ENCODE measurements at places on chromosomes 4 and X. TPM values are rescaled to one million over a fixed set of nuclear protein-coding genes. Genes with fewer than 3 reads are reported as not detected.

Gene SLC6A14
- not detected for total RNA-seq

GRCh38 chrX:56125946-56126345, 106.2 kb upstream of the KLF8 start:
- no peak overlapping the region for H3K4me3 ChIP-seq
- H3K27ac ChIP-seq = no peak overlapping the region
- no peaks in the 10 kb centered on the region for H3K27me3 ChIP-seq
- no peak for DNase-seq

- no peaks in the 10 kb centered on the region for H3K4me1 ChIP-seq
- no peaks in the 10 kb centered on the region for H3K27me3 ChIP-seq
- no peak overlapping the region for H3K27ac ChIP-seq
- no peaks in the 10 kb centered on the region for H3K36me3 ChIP-seq
These were observed 23.8 kb downstream of the ENPP6 start for GRCh38 chr4:184193556-184194525.

- DNase-seq = no peak
- no peaks in the 10 kb centered on the region for H3K27me3 ChIP-seq
- H3K4me1 ChIP-seq = no peaks in the 10 kb centered on the region
- H3K27ac ChIP-seq = no peak overlapping the region
- H3K36me3 ChIP-seq = no peaks in the 10 kb centered on the region
These were observed 58.0 kb downstream of the COL4A6 start for GRCh38 chrX:108380222-108380621.

Gene WNK3
- 0.30 TPM for total RNA-seq

GRCh38 chrX:7170898-7171297, 22.9 kb upstream of the PUDP start:
- no peaks in the 10 kb centered on the region for H3K4me1 ChIP-seq
- no peak for DNase-seq

GRCh38 chr4:47187608-47188007, 156.2 kb downstream of the GABRB1 start:
- H3K27ac ChIP-seq = no peak overlapping the region
- H3K4me3 ChIP-seq = no peak overlapping the region

- no peak overlapping the region for H3K27ac ChIP-seq
- H3K4me1 ChIP-seq = peaks cover 3% of the 10 kb centered on the region
- H3K4me3 ChIP-seq = no peak overlapping the region
- no peaks in the 10 kb centered on the region for H3K36me3 ChIP-seq
- no peak for DNase-seq
These were observed 27.1 kb downstream of the PDLIM3 start for GRCh38 chr4:185508181-185508580.

Gene CXCL6
- total RNA-seq = not detected

GRCh38 chr4:3223956-3224748, 24.8 kb upstream of the MSANTD1 start:
- no peak overlapping the region for H3K4me3 ChIP-seq
- H3K27me3 ChIP-seq = no peaks in the 10 kb centered on the region
- peaks cover 88% of the 10 kb centered on the region for H3K36me3 ChIP-seq
- DNase-seq = no peak

Gene SMR3B
- total RNA-seq = not detected

Gene ART3
- total RNA-seq = 52.4 TPM

GRCh38 chr4:99504804-99505502, 5.9 kb upstream of the C4orf17 start:
- no peaks in the 10 kb centered on the region for H3K27me3 ChIP-seq
- no peak overlapping the region for H3K4me3 ChIP-seq

Gene TLR2
- 1.4 TPM for total RNA-seq

Gene COL4A6
- total RNA-seq = 10.2 TPM

Gene LRCH2
- 0.82 TPM for total RNA-seq

DNA sequence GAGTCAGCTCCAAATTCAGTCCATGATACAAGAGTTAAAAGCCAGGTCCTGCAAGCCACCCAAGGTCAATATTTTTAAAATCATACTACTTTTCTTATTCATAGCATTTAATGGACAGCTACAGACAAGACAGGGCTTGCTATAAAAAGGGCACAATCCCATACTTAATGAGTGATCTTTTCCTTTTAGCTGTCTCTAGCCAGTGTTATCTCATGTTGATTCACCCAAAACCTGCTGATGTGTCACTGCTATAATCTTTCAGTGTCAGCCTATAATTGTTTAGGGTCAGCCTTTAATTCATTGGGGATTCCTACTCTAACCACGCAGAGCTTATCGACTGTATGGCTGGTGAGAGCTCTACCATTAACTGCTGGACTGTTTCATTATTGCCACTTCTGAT, 51.2 kb upstream of the HCCS start:
- H3K36me3 ChIP-seq = no peaks in the 10 kb centered on the region
- no peak for DNase-seq
- H3K27ac ChIP-seq = no peak overlapping the region
- H3K27me3 ChIP-seq = no peaks in the 10 kb centered on the region
- H3K4me3 ChIP-seq = no peak overlapping the region

GRCh38 chrX:130981836-130982235, 76.3 kb upstream of the ARHGAP36 start:
- no peaks in the 10 kb centered on the region for H3K36me3 ChIP-seq
- DNase-seq = no peak
- H3K27ac ChIP-seq = no peak overlapping the region

DNA sequence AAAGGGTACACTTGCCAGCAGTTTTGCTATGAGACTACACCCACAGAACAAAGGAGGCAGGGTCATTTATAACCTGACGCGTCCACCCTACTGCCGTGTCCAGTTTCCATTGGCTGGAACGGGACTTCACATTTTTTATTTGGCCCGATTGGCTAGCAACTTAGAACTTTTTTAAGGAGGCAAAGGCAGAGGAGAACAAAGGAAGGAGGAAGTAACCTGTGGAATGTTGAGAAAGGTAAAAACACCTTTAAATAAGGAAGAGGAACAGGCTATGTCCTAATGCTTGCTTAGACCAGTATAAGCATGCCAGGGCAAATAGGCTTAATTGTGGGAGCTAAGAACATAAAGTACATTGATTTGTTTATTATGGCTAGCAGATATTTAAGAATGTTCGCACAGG, 18.7 kb downstream of the KDM6A start:
- H3K27me3 ChIP-seq = no peaks in the 10 kb centered on the region
- no peak overlapping the region for H3K27ac ChIP-seq
- no peak for DNase-seq
- peaks cover 38% of the 10 kb centered on the region for H3K4me1 ChIP-seq
- no peak overlapping the region for H3K4me3 ChIP-seq

GRCh38 chrX:41067721-41068120, 17.5 kb upstream of the USP9X start:
- no peaks in the 10 kb centered on the region for H3K27me3 ChIP-seq
- no peak overlapping the region for H3K4me3 ChIP-seq
- no peaks in the 10 kb centered on the region for H3K36me3 ChIP-seq
- no peak overlapping the region for H3K27ac ChIP-seq

- H3K4me3 ChIP-seq = no peak overlapping the region
- no peak for DNase-seq
- no peaks in the 10 kb centered on the region for H3K36me3 ChIP-seq
- peak overlapping the region; percentile 18 for H3K27ac ChIP-seq
- no peaks in the 10 kb centered on the region for H3K4me1 ChIP-seq
- no peaks in the 10 kb centered on the region for H3K27me3 ChIP-seq
These were observed 41.5 kb downstream of the CLCN4 start for GRCh38 chrX:10198254-10198653.

Gene MEPE
- not detected for total RNA-seq

GRCh38 chr4:92215476-92215875, 88.3 kb upstream of the GRID2 start:
- no peaks in the 10 kb centered on the region for H3K4me1 ChIP-seq
- H3K27me3 ChIP-seq = no peaks in the 10 kb centered on the region
- H3K27ac ChIP-seq = no peak overlapping the region
- no peak overlapping the region for H3K4me3 ChIP-seq
- no peak for DNase-seq

Gene SFRP2
- total RNA-seq = not detected

Gene F8A1
- total RNA-seq = 19.8 TPM

- H3K4me1 ChIP-seq = no peaks in the 10 kb centered on the region
- peaks cover 4% of the 10 kb centered on the region for H3K36me3 ChIP-seq
- no peaks in the 10 kb centered on the region for H3K27me3 ChIP-seq
- no peak overlapping the region for H3K4me3 ChIP-seq
- H3K27ac ChIP-seq = no peak overlapping the region
These were observed 2.7 kb upstream of the WDR45 start for GRCh38 chrX:49082271-49082871.

Gene PHKA2
- 23.0 TPM for total RNA-seq

DNA sequence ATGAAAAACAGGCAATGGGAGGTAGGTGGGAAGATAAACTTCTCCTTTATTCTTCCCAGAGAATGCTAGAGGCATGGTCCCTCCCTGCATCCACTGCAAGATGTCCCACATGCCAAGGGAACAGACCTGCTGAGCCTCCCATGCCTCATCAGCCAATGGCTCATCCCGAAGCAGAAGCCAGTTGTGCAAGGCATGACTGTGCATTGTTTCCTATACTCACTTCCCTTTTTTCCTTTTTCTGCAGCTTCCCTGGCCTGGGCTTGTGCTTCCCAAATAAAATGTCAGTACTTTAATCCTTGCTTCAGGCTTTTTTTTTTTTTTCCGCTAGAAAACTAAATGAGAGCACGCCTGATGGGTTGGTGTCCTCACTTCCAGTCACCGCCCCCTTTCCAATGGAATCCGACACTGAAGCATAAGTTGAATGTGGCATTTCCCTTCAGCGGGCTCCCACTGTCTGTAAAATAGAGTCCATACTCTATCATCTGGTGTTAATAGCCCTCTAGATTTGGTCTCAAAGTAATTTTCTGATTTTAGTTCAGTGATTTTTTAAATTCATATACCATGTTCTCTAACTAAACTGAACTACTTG, 239.0 kb upstream of the JADE1 start:
- no peak overlapping the region for H3K4me3 ChIP-seq
- DNase-seq = no peak
- H3K27ac ChIP-seq = no peak overlapping the region
- no peaks in the 10 kb centered on the region for H3K4me1 ChIP-seq

Data from heart right ventricle (tissue), 16 donors.